ENCODE measurements at places on chromosomes 12 and 14.

- no peak for DNase-seq
These were observed 2.7 kb downstream of the MED6 start for GRCh38 chr14:70597731-70598130.

GRCh38 chr12:125696054-125696453 is 630.8 kb downstream of the AACS start:
- DNase-seq = no peak

- DNase-seq = no peak
These were observed 215.5 kb downstream of the DPF3 start for GRCh38 chr14:72678356-72678755.

GRCh38 chr14:52911904-52912303 is 38.9 kb downstream of the FERMT2 start:
- no peak for DNase-seq

DNA sequence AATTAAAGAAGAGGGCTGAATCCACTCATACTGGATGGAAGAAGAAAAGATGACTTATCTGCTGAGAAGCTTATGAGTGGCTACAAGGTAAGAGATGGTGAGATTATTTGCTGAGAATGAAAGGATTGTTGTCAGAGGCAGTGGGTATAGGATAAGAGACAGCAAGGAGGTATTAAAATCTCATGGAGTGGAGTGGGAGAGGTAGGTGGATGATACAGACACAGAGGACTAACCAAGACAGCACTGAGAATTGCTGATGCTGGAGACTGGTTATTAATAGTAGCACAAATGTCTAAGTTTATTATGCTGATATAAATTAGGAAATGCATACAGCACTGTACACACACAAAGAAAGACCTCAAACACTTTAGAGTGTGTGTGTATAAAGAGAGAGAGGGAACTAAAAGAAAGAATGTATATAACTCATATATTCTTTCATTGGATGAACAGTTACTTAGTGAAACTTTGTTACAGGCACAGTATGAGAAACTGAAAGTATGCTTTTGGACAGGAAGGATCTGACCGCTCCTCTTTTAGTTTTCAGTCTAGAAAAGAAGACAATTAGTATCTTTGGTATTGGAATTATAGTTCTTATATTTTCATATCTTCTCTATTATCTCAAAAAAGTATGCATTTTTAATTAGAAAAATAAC is 543.1 kb downstream of the LRFN5 start:
- no peak for DNase-seq

- DNase-seq = no peak
These were observed 83.3 kb upstream of the KCNH3 start for GRCh38 chr12:49455501-49455900.

Data from activated T-cell treated with anti-CD3 and anti-CD28 coated beads, Interleukin-2, amount 50 U/mL, for 1 hour (primary cell).